ENCODE measurements at places on chromosomes 2 and 18.
A peak's percentile ranks its signal among the peaks of the same experiment; 100 is the strongest.

- no peak for DNase-seq
Measured at GRCh38 chr2:19848029-19848750, 53.6 kb downstream of the TTC32 start.

DNA sequence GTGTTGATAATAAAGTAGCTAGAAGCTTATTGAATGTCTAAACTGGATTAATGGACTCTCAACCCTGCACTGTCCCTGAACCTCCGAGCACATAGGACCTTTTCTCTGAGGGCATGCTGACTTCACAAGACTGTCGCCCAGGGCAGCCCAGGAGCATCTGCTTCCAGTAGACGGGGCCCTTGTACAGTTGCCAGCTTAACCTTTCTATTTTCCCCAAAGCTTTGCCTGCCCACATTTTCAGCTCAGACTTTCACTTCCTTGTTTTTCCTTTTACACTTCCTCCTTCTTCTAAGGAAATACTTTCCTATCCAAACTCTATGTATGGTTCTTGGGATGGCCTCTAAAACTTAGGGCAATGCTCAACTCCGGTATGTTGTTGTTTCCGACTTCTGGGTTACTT, 1.3 kb downstream of the VWA3B start:
- DNase-seq: no peak

GRCh38 chr2:47506436-47506835, 103.5 kb downstream of the MSH2 start:
- no peak for DNase-seq

DNA sequence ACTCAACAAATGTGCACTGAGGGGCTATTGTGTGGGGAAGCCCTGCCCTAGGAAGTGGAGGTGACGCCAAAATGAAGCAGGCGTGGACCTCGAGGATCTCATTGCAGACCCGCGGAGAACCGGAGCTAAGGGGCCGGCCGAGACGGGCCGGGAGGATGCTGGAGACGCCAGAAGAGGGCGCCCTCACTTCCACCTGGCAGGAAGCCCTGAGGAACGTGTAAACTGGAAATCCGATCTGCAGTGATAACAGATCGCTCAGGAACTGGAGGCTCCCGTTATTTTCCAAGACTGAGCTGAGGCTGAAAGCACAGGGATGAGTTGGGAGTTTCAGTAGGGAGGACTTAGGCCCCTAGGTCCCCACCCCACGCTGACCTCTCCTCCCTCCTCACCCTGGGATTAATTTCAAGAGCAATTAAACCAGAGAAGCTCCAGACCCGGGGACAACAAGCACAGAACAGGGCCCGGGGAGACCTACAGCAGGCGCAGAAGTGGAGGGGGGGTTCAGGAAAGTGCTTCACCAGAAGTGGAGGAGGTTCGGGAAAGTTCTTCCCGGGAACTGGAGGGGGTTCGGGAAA, 7.7 kb upstream of the COL6A3 start:
- DNase-seq: no peak

GRCh38 chr18:40810372-40810771, 1144.7 kb upstream of the PIK3C3 start:
- no peak for DNase-seq

DNA sequence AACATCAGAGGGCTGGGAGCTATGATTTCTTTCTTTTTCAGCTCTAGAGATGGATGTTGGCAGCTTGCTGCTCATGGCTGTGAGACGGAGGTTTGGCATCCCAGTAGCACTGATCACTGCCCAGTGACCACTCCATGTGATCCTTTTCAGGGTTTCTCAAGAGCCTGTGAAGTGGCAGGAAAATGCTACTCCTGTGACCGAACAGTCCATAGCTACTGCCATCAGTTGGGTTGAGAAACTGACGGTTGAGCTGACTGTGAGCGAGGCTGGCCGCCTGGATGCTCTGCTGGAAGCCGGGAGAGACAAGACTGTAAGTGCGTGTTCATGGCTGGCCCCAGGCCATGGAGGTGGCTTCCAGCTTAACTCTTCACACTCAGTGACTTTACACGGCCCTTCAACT, 34.2 kb downstream of the VWA3B start:
- DNase-seq: no peak

- no peak for DNase-seq
Measured at GRCh38 chr18:23849141-23849540, 159.9 kb downstream of the LAMA3 start.

GRCh38 chr2:190126798-190127197, 64.3 kb upstream of the MSTN start:
- DNase-seq: no peak

GRCh38 chr2:210895132-210895531, 338.7 kb downstream of the CPS1 start:
- no peak for DNase-seq

DNA sequence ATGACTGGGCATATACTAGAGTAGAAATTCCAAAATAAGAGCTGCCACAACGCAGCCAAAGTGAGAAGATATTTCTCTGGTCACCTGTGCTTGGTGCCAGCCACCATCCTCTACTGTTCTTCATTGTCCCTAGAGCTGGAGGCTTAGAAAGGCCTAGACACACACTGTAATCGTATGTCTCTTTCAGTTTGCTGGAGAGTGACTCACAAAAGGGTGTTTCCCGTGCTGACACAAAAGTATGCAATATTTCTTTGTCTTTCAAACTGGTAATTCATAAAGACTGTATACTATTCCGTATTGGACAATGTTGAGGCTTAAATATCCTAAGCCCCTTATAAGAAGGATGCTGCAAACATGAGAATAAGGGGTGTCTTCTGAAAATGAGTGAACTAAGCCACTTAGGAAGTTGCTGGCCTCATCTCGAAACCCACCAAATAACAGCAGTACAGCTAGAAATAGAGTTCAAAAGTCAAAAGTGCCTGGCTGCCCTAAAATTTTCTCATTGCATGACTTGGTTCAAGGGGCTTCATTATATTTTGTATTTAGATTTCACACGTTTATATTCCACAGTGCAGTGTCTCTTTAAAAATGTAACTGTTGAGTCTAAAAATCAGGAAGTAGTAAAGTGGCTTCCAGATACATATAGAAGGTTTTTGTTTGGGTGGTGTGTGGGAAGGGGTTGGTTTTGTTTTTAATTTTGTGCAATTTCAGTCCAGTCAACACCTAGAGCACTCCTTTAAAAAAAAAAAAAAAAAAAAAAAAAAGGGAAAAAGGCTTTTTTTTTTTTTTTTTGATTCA, 601.1 kb downstream of the ARHGAP15 start:
- DNase-seq: no peak

- DNase-seq: no peak
Measured at GRCh38 chr2:28750316-28751251, 1.0 kb upstream of the PPP1CB start.

DNA sequence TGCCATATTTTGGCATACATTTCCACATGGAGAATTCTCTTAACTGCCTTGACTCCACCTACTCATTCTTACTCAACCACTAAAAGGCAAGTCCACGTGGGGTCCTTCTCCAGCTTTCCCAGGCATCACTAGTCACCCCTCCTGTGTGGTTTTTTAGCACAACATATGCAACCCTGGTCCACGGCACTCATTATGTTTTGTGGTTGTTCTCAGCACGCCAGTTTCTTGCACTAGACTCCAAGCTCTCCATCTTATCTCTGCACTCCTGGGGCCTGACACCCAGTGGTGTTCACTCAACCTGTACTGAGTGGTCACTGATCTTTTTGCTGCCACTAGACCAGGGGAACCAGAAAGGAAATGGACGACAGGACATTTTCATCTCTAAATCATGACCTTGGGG, 18.0 kb downstream of the MARCHF4 start:
- no peak for DNase-seq

- no peak for DNase-seq
Measured at GRCh38 chr2:66544258-66544657, 109.3 kb downstream of the MEIS1 start.

GRCh38 chr2:75459565-75460310, 101.0 kb downstream of the EVA1A start:
- DNase-seq: peak; percentile 81

- DNase-seq: no peak
Measured at GRCh38 chr2:210558708-210559107, 2.3 kb downstream of the CPS1 start.

- DNase-seq: no peak
Measured at GRCh38 chr2:82731824-82732223, 1727.3 kb downstream of the SUCLG1 start.

Data from AG04449 (cell line).